ENCODE measurements at places on chromosomes 2 and 18.

DNA sequence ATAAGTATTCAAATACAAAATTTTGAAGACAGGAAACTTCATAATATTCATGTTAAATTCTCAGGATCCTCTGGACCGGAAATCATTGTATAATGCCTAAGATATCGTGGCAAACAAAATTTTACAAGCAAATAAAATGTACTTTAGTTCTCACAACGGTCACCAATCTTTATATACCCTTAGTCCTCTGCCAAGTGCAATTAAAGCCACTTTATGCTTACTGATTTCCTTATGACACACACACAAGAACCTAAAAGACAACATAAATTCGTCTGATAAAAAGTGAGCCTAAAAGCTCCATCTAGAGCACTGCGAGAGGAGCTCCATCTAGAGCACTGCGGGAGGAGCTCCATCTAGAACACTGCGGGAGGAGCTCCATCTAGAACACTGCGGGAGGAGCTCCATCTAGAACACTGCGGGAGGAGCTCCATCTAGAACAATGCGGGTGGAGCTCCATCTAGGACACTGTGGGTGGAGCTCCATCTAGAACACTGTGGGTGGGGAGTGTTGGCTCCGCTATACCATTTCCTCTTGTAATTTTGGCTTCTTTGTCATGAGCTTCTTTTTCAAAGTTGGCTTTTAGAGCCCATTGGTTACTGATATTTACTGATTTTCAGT lies 15.9 kb downstream of the ATP8B1 start:
- no peak for DNase-seq

DNA sequence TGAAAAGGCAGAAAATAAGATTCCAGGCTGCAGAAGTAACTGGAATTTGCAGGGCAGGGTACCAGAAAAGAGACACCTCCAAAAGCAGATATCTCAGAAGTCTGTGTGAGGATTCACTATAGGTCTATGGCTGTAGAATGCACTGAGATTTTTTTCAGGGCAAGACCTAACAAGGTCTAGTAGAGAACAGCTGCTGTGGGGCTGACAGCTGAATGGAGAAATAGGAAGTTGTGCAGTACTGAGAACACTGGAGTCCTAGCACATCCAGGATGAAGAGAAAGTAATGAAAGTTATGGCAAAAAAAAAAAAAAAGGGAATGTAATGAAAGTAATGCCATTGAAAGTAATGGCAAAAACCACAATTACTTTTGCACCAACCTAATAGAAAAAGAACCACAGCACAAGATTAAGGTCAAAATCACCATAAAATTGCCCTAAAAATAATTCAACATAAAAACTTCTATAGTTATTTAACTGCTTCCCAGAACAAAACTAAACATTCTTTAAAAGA lies 57.3 kb downstream of the CPO start:
- no peak for DNase-seq

DNA sequence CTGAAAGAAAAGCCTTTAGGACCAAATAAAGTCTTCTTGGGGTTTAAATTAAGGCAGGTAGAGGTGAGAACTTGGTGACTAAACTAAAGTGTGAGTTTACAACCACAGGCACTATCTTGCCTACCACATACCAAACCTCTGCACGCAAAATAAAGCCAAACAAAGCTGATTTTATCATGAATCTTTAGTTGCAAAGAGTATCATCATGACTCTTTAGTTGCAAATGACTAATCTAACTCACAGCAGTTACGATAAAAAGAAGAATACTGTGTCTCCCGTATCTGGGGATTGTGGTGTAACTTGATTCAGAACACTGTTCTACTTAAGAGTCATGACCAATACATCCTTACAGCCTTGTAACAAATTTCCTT lies 11.2 kb downstream of the CFAP210 start:
- DNase-seq, result peak; percentile 48

DNA sequence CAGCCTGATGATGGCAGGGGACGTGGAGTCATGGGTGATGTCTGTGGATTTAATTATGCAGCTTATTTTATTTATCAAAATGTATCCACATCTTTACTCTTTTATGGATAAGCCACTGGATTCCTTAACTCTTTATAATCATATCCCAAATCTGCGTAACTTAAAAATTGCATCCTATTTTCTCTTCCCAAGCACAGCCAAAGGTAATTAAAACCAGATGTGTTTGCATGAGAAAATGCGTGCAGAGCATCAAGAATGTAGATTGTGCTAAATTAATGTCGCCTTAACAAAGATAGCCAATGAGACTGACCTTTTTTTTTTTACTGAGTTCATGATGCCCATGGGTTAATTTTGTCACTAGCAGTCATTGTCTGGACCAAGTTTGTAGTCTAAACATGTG lies 10.0 kb downstream of the SH3RF3 start:
- DNase-seq, result no peak

- DNase-seq, result no peak
These were observed 125.3 kb upstream of the KLF7 start for GRCh38 chr2:207290833-207291624.

DNA sequence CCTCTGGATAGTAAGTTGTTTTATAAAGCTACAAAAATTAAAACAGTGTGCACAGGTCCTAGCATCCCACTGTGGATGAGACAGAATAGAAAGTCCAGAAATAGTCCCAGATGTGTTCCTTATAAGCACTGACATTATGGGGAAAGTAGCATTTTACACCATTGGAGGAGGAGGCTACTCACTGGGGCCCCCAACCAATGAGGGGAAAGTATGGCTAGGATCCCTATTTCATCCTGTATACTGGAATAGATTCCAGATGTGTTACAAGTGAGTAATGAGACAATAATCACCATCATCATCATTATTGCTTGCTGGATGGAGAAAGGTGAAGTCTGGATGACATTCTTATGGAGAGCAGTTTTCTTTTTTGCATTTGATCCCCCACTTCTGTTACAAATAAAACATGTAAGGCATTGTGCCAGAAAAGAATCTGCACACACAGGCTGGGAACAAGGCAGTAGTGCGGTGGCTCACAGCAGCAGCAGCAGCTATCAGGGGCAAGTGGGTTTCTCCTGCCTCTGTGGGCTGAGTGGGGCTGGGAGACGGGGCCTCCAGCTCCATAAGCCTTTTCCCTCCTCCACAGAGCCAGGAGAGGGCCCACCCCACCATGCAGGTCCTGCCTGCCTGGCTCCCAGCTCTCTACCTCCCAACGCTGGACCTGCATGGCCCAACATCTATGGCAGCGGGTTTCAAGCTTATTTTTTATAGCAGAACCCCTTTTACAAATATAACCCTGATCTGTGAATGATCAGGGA lies 5.0 kb downstream of the ARID5A start:
- no peak for DNase-seq
